ENCODE measurements at places on chromosomes 6 and 20. TPM values are rescaled to one million over a fixed set of nuclear protein-coding genes. Genes with fewer than 3 reads are reported as not detected.

Gene ZBTB22
- total RNA-seq, result 18.4 TPM

Gene RSPO4
- 3.3 TPM for total RNA-seq

Gene KHDC1L
- not detected for total RNA-seq

Gene PEX7
- total RNA-seq, result 17.8 TPM

Gene GABRR1
- total RNA-seq, result not detected

Gene MYB
- 1.7 TPM for total RNA-seq

Gene XKR7
- total RNA-seq, result 0.34 TPM

Gene JPH2
- 2.4 TPM for total RNA-seq

Gene AIG1
- total RNA-seq, result 49.9 TPM

Gene TMC2
- total RNA-seq, result not detected

Gene KIFC1
- 8.4 TPM for total RNA-seq

Gene ITPA
- 80.5 TPM for total RNA-seq

Gene BEND6
- 2.7 TPM for total RNA-seq

Gene PTCRA
- not detected for total RNA-seq

Gene HLA-C
- 696 TPM for total RNA-seq

Gene FAM184A
- total RNA-seq, result 4.0 TPM

Gene VSTM2L
- total RNA-seq, result 0.46 TPM

Gene SEC63
- 25.1 TPM for total RNA-seq

Gene HTR1E
- total RNA-seq, result not detected

Gene MYLK4
- total RNA-seq, result 0.75 TPM

GRCh38 chr20:60209048-60209447 lies 250.8 kb downstream of the CDH26 start:
- no peak for DNase-seq

DNA sequence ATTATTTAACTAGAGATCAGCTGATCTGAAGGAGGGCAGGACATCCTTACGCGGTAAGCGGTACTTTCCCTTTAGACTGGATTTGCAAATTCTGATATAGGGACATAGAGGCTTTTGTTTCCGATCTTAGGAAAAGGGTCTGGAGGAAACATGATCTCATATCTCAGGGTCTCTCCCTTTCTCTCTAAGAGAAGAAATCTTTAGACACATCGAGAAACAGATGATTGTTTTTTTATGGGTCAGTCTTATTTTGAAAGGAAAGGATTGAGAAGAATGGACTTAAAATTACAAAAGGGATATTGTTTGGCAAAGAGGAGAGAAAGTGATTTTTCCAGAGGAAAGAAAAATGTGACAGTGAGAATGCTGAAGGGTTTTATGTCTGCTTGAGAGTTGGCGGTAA lies 83.9 kb upstream of the OGFRL1 start:
- no peak for DNase-seq

GRCh38 chr6:16681260-16681873 lies 79.9 kb downstream of the ATXN1 start:
- DNase-seq, result peak; percentile 87

DNA sequence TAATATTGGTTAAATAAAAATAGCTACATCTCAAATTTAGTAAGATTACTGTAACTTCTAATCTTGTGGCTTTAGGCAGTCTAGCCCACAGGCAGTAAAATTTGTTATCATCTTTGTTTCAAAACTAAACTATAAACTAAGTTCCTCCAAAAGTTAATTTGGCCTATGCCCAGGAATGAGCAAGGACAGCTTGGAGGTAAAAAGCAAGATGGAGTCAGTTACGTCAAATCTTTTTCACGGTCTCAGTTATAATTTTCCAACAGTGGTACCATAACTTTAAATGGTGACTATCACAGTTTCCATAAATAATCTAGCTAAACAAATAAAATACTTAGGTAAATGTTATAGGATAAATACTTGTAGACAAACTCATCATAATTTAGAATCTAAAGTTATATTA lies 63.0 kb downstream of the AGPAT4 start:
- DNase-seq, result no peak

- DNase-seq, result peak; percentile 74
Measured at GRCh38 chr6:26065952-26066380, 21.3 kb upstream of the HFE start.

DNA sequence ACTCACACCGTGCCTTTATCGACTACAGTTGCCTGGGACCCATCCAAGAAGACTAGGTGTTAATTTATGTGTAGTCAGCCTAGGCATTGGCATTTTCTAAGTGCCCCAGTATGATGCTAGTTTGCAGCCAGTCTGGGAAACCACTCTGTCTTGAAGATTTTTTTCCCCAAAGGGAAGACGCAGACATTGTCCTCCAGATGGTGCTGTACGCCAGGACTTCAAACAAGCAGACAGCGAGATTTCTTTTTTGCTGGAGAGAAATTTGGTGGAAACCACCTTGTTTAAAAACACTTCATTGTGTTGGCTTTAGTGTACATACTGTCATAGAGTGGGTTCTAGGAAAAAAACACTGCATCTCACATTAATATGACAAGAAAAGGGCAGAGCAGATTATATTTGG lies 30.0 kb downstream of the ALDH5A1 start:
- peak; percentile 48 for DNase-seq

DNA sequence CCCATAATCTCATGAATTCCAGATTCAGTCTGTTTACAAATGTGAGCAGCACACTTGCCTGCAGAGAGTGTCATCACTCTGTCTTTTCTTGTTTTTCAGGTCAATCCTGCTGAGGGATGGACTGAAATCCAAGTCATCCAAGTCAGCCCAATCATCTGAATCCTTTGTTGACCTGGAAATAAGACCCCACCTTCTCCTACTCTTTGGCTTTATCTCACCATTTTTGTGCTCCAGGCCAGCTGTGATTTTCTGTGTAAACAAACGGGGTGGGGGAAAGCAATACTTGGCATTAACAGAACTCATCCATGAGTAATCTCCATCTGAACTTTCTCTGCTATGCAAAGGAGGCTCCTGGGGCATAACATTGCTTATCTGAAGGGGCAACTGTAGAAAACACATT lies 16.9 kb upstream of the GSTA4 start:
- DNase-seq, result no peak

GRCh38 chr6:72271531-72271930 lies 350.3 kb upstream of the KCNQ5 start:
- DNase-seq, result no peak

GRCh38 chr20:48275286-48276020 lies 490.2 kb upstream of the SULF2 start:
- DNase-seq, result no peak

DNA sequence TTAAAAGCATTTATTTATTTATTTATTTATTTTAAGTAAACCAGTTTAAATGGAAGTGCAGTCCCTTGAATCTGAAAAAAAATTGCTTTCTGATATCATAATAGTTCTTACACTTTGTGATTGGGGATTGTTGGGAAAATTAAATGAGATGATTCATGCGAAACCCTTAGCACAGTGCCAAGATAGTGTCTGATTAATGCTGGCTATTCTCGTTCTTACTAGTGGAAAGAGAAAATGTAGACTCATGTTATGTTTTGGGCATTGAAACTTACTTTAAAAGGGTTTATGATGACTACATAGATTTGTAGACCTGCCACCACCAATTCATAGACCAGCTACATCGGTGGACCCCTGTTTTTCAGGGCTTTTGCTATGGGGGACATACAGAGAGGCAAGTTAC lies 229.2 kb upstream of the ZFP64 start:
- DNase-seq, result no peak

DNA sequence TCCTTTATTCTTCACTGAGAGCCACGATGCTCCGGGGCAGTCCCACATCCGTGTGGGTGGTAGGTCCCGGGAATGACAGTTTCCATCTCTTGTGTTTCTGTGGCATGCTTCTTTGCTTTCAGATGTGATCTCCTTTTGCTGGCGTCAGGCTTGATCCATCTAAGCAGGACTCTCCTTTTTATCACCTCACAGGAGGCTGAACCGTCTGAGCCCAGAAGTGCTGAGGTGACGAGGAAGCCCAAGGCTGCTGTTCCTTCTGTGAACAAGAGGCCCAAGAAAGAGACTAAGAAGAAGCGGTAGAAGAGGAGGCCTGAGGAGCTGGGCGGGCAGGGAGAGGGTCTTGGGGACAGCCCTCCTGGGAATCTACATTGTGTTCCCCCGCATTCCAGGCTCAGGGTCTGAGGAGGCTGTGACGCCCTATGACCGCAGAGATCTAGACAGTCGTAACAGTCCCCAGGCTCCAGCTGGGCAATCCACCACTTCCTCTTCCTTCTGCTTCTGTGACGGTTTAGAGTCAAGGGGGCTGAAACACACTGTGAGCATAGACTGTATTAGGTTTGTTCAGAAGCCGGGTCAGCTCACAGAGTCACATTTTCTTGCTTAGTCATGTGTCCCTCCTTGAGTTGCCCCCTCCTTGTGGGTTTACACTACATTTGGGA lies 26.8 kb downstream of the MANBAL start:
- DNase-seq, result no peak

DNA sequence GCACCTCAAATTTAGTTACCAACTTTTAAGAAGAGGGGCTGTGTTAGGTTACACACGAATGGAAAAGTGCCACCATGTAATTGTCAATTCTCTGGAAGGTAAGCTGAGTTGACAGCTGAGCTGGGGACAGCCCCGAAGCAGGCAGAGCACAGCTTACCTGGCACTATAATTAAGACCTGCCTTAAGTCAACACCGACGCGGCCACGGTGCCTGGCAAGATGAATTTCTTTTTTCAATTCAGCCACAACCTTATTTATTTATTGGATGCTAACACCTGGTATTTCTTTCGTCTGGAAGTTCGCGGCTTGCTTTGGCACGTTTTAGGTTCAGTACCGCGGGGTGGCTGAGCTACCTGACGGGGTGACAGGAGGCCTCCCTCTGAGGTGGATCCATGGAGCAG lies 40.6 kb upstream of the NFATC2 start:
- no peak for DNase-seq

DNA sequence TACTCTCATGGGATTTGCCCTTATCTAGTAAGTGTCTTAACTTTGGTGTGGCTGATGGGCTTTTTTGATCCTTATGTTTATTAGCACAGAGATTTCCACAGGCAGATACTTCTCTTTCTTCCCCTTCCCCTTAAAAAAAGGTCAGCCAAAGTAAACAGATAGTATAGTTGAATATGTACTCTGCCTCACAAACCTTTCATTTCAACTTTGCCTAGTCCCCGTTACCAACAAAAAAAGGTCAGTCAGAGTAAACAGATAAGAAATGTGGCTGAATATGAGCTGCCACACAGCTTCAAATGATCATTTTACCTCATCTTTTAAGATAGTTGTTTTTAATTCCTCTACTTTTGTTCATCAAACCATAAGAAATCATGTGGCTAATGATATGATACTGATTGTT lies 34.1 kb upstream of the SLC35D3 start:
- no peak for DNase-seq

DNA sequence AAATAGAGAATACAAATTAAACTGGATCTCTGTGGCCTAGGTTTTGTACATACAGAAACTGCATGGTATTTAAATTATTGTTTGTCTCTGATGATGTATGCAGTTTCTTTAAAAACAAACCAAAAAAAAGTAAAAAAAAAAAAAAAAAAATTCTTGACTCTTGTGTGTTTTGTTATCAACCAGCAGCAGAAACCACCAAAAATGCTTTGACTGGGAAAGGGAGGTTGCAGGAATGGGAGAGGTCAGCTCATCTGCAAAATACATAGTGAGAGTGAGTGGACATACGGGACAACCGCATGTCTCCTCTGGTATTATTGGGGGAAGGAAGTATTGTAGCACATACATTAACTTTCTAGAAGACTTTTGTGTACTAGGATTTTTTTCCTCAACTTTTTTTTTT lies 38.0 kb downstream of the TBC1D7 start:
- no peak for DNase-seq

DNA sequence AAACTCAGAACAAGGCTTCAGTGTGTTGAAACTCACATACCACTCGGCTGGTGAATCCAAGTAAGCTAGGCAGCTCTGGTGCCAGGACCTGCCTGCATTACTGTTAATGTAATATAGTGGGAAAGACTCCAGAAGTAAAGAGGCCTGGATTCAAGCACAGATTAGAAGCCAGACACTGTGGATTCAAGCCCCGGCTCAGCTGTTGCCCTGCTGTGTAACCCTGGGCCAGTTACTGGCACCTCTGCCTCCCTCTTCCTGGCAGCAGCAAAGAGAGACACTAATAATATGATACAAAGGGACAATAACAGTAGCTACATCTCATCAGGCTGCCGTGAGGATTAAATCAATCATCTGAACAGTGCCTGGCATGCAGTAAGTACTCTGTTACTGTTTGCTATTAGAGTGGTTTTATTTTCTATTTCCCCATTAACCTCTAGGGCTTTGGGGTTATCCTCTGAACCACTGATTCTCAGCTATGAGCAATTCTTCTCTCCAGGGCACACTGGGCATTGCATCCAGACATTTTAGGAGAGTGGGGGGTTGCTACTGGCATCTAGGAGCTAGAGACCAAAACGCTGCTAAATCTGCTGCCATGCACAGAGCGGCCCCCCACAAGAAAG lies 92.9 kb downstream of the ZMYND8 start:
- no peak for DNase-seq

DNA sequence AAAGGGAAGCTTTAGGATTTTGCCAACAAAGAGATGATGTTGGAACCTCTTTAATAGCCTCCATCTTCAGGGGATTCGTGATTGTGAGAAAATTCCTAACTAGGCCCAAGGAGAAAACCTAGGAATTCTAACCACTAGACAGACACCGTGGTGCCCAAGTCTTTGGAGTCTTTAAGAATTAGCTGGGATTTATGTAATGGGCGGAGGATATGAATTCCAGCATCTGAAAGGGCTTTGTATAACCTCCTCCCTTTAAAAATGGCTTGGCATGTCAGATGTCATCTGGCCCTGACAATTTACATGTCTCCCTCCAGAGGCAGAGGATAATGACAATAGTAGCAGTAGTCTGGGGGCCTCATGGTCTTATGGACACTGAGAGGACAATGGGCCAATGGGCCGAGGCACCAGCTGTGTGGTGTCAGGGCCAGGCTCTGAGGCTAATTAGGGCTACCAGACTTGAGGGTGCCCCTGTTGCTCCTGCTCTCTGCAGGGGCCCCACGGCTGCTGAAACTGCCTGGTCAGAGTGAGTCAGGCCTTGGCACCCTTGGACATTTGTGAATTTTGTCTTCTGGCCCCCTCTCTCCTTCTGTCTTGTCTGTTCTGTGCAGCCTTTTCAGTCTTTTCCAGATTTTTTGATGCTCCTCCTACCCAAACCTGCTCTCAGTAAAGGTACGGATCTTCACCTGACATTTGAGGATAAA lies 113.9 kb downstream of the EDN1 start:
- no peak for DNase-seq

- DNase-seq, result no peak
Measured at GRCh38 chr20:9974324-9974723, 60.5 kb upstream of the ANKEF1 start.

GRCh38 chr6:94227741-94228140 lies 808.4 kb upstream of the EPHA7 start:
- no peak for DNase-seq
